Hematopoietic multipotent progenitor cell treated with erythropoietin and hydrocortisone succinate and interleukin-3 and kit ligand, for 6 days (in vitro differentiated cells): ENCODE measurements at places on chromosomes 3 and 15.

DNA sequence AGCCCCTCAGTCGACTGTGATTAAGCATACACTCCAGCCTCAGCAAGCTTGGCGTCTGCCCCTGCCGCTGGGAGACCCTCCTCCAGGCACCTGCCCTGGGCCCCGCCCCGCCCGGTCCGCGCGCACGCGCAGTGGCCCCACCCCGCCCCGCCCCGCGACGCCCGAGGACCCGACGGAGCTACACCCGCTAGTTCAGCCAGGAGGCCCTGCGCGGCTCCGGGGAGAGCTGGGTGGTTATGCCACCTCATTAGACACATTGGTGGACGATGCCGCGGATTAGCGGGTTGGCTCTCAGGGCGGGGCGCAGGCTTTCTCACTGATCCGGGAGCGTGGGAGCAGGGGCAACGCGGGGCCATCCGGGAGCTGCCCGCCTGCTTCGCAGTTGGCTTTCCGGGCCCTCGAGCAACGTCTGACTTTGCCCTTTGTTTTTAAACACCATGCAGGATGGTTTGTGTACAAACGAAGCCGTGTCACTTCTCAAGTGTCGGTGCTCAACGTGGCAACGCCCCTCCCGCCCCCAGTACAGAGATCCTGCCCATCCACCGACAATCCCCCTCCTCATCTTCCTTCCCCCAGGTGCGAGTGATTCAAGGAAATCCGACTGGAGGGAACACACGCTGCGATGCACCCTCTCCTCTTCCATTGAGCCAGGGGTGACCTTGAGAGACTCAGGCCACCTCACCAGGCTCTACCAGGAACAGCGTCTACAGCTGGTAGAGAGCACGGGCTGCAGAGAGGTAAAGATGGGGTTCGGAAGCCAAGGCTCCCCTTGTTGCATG, 109.3 kb downstream of the SHQ1 start:
- peak; percentile 76 for DNase-seq

GRCh38 chr15:40217166-40217824, 21.6 kb upstream of the PAK6 start:
- DNase-seq = peak; percentile 91

- no peak for DNase-seq
Observed at GRCh38 chr3:187484547-187485295, 116.5 kb downstream of the RTP4 start.

DNA sequence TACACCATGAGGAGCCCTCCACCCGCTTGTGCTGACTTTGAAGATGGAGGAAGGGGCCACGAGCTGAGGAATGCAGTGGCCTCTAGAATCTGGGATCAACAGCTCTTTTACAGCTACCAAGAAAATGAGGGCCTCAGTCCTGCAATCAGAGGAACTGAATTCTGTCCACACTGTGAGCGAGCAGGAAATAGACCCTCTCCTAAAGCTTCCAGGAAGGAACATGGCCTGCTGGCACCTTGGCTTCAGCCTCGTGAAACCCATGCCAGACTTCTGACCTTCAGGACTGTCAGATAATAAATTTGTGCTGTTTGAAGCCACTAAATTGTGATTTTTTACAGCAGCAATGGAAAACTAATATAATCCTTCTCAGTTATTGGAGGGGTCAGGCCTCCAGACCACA, 61.9 kb downstream of the RAB11A start:
- no peak for DNase-seq

GRCh38 chr15:76363251-76363650, 26.7 kb downstream of the ISL2 start:
- DNase-seq = no peak

- DNase-seq = no peak
Observed at GRCh38 chr3:79038057-79038456, 729.7 kb downstream of the ROBO1 start.

DNA sequence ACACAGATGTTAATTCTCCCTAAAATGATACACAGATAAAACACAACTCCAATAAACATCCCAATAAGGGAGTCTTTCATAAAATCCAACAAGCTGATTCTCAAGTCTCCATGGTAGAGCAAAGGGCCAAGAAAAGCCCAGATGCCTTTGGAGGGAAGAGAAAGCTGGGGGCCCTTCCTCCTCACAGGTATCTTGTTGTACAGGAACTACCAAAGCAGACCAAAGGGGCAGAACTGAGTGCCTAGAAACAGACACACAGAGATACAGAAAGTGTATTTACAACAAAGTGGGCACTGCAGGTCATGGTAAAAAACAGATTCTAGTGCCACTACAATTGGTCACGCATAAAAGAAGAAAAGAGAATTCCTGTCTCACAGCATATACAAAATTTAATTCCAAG, 87.2 kb upstream of the NSMCE3 start:
- DNase-seq = no peak

- DNase-seq = no peak
Observed at GRCh38 chr3:136889947-136890346, 27.9 kb downstream of the NCK1 start.

DNA sequence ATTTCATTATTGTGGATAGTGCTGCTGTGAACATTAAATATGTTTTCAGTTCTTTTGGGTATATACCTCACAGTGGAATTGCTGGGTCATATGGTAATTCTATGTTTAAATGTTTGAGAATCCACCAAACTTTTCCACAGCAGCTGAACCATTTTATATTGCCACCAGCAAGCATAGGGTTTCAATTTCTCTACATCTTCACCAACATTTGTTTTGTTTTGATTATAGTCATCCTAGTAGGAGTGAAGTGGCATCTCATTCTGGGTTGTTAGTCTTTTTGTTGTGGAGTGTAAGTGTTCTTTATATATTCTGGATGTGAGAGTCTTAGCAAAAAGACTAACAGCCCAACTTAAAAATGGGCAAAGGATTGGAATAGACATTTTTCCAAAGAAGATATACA, 6.0 kb downstream of the RPUSD2 start:
- DNase-seq = no peak

- peak; percentile 92 for DNase-seq
Observed at GRCh38 chr3:63936925-63937324, 24.7 kb upstream of the SCAANT1 start.

GRCh38 chr15:57290187-57290586, 86.1 kb upstream of the CGNL1 start:
- DNase-seq = no peak

- no peak for DNase-seq
Observed at GRCh38 chr15:61764981-61765380, 295.3 kb downstream of the VPS13C start.

DNA sequence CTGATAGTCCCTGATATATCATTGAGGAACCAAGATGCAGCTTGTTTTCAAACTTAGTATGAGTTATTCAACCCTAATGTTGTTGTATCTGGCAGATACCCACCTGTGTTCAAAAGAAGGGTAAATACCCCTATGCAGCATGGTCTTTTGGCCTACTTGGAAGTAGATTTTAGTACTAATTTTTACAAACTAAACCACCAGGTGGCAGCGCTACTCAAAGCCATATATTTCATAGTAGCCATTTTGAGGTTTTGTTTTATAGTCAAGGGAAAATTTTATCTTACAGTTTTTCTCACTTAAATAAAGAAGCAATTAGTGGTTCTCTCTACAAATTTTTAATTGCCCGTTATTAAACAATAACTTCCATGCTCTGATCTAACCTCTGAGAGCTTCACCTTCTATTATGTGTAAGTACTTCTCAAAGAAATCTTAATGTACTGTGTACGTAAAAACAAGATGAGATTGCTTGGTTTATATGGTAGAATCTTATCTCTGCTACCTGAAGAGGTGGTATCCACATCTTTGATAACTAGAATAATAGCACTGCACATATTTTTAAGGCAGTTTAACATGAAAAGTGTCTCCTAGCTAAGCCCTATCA, 31.5 kb upstream of the MLF1 start:
- peak; percentile 88 for DNase-seq

DNA sequence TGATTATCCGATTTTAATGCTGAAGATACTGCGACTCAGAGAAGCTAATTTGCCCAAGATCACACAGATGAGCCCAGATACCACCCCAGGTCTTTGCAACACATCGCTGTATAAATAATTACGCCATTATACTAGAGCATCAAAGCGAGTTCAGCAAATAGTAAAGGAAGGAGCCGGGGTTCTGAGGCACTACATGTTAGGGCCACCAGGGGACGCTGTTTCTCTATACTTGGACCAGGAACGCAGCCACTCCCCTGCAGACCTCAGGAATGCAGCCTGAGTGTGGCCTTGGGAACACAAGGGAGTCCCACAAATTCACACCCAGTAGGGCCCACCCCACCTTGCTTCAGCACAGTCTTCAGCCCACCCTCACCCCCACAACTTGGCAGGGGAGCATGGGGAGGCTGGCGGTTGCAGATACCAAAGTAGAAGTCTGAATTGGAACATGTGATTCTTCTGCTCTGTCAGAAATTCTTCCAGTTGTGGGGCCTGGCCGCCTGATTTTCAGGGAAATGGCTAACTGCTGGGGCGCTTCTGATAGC, 57.8 kb upstream of the RYK start:
- peak; percentile 90 for DNase-seq

DNA sequence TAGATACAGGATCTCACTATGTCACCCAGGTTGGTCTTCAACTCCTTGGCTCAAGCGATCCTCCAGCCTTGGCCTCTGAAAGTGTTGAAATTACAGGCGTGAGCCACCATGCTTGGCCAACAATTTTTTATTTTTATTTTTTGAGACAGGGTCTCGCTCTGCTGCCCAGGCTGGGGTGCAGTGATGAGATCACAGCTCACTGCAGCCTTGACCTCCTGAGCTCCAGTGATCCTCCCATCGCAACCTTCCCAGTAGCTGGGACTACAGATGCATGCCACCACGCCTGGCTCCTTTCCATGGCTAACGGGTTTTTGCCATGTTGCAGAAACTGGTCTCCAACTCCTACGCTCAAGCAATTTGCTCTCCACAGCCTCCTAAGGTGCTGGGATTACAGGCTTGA, 20.2 kb upstream of the PIK3CB start:
- DNase-seq = no peak

- DNase-seq = no peak
Observed at GRCh38 chr3:45029661-45030060, 3.6 kb downstream of the CLEC3B start.

- DNase-seq = peak; percentile 53
Observed at GRCh38 chr15:54803134-54803808, 393.5 kb downstream of the RSL24D1 start.

GRCh38 chr3:4006288-4006687, 207.1 kb downstream of the LRRN1 start:
- DNase-seq = no peak

GRCh38 chr15:73683257-73683776, 866 bp upstream of the CD276 start:
- DNase-seq = no peak

DNA sequence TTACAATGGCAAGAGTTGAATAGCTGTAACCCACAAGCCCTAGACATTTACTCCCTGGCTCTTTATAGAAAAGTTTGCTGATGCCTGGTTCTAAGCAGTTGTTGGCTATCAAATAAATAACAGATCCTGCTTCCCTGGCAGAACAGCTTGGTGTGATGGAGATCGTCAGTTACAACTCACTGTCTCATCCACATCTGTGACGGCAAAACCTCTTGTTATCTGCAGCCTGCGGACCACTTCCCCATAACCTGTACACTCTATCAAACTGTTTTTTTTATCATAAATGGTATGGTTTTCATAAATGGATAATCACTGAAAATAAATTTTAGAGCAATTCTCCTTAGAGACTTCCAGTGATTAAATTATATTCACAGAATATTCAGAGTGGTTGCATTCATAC, 14.1 kb downstream of the ZDHHC3 start:
- peak; percentile 53 for DNase-seq

- no peak for DNase-seq
Observed at GRCh38 chr3:61505197-61505596, 56.2 kb upstream of the PTPRG start.

DNA sequence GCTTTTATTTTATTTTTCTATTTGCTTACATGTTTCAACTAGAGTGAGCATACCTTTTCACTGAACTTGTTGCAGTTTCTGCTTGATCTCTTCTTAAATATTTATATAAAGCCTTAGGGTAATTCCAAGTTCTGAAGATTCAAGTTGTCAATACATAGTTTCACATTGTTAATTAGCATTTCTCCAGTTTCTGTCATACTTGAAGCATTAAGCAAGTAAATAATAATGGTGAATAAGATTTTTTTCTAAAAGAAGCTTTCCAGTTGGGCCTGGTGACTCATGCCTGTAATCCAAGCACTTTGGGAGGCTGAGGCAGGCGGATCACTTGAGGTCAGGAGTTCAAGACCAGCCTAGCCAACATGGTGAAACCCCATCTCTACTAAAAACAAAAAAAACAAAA, 53.9 kb downstream of the CALML4 start:
- DNase-seq = no peak

DNA sequence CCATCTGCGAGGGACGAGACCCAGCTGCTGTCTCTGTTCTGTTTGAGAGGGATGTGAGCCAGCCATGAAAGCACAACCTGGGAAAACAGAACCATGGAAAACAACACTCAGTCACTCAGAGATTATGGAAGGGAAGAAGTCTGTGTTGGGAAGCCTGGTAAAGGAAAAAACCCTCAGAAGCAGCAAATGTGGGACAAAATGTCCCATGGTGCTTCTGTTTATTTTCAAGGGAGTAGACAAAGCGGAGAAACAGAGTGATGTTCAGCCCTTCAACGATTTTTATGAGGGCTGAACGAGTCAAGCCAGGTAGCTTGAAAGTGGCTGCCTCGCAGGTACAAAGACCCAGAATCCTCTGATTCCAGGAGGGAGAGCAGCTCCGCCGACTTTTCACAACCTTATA, 59.3 kb downstream of the DCLK3 start:
- DNase-seq = no peak

GRCh38 chr3:183434992-183435391, 6.6 kb upstream of the MCF2L2 start:
- DNase-seq = no peak

DNA sequence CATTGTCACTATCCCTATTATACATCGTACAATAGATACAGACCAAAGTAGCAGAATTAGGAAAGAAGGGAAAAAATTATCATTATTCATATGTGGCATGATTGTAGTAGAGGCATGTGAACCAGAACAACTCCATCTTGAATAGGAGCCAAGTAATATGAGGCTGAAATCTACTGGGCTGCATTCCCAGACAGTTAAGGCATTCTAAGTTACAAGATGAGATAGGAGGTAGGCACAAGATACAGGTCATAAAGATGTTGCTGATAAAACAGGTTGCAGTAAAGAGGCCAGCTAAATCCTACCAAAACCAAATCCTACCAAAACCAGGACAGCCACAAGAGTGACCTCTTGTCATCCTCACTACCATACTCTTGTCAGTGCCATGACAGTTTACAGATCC, 1035.4 kb upstream of the SEMA6D start:
- DNase-seq = no peak
